Activated CD4-positive, alpha-beta T cell treated with anti-CD3 and anti-CD28 coated beads, Interleukin-2, amount 10 ng/mL, durations not matched to agents 24 days and 14 days (primary cell): ENCODE measurements at places on chromosomes 2 and 18. TPM values are rescaled to one million over a fixed set of nuclear protein-coding genes. Genes with fewer than 3 reads are reported as not detected.

The UPP2 gene
- not detected in 2 replicates for total RNA-seq

The ANKRD29 gene
- total RNA-seq, result not detected in 2 replicates

The SIGLEC15 gene
- total RNA-seq, result not detected in 2 replicates

DNA sequence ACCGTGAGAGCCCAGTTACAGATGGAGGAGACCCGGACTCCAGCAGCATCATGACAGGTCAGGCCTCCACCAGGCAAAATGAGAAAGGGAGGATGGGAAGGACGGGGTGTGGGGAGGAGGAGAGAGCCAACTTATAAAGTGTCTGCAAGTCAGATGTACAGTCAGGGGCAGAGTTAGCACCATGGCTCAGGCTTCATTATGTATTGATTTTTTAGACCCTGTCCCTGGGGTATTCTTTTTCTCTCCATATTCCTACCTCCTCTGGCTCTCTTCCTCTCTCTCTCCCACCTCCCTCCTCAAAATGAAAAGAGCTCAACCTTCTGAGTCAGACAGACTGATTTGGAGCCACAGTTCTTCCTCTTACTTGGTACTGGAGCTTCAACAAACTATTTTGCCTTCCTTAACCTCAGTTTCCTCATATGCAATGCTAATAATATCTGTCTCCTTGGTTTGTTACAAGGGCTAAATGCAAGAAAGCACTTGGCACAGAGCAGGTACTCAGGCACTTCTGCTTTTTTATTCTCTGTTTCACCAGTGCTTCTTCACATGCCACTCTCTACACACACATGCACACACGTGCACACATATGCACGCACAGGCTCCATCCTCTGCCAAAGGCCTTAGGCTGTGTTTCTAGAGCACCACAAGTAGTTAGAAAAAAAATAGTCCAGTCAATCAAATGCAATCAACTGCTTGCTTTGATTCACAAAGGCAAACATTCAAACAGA, 92.3 kb upstream of the PKDCC start:
- no peak overlapping the region for H3K4me3 ChIP-seq
- no peak for DNase-seq
- H3K27me3 ChIP-seq, result peaks cover 9% of the 10 kb centered on the region
- H3K36me3 ChIP-seq, result no peaks in the 10 kb centered on the region
